Dermis microvascular lymphatic vessel endothelial cell (primary cell): ENCODE measurements at places on chromosomes 7 and 10. TPM values are rescaled to one million over a fixed set of nuclear protein-coding genes. Genes with fewer than 3 reads are reported as not detected.

EIF4H gene
- total RNA-seq: 390 and 404 TPM in 2 replicates

- DNase-seq: no peak
These were observed 436.8 kb upstream of the C7orf33 start for GRCh38 chr7:148153616-148154284.

OR9A2 gene
- total RNA-seq: not detected in 2 replicates

DNA sequence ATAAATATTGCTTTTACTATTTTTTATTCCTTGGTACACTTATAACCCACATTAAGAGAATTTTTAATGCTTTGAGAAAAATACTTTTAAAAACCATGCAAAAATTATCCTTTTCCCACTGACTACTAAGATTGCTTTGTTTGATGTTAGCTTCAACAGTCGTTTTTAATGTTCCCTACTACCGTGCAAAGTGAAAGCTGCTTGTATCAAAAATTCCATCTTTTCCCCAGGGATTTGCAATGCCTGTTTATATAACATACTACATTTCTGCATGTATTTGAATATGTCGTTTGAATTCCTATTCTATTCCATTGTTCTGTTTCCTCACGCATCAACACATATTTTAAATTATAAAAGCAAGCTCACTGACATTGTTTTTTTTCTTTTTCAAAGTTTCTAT lies 54.4 kb downstream of the TFPI2 start:
- DNase-seq: no peak

- no peak for DNase-seq
These were observed 220.0 kb upstream of the KCND2 start for GRCh38 chr7:120052884-120053382.

PRSS1 gene
- total RNA-seq: not detected in 2 replicates

IFIT2 gene
- 6.5 and 27.3 TPM in 2 replicates for total RNA-seq

SLC4A2 gene
- total RNA-seq: 41.3 and 68.3 TPM in 2 replicates

DNA sequence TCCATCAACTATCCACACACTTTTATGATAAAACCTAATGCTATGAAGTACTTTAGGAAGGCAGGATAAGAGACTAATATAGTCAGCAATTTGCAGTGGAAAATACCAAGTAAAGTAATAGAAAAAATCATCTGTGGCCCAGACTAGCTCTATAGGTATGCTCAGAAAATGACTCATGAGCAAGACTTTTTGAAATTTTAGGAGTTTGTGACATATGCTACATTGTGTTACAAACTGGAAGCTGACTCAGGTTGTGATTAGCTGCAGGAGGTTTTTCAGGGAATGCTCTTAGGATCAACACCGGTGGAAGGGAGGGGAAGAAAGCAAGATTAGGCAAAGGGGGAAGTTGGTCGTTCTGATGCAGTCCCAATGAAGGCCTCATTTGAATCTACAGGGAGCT lies 56.1 kb downstream of the FEZF1 start:
- DNase-seq: no peak

DNA sequence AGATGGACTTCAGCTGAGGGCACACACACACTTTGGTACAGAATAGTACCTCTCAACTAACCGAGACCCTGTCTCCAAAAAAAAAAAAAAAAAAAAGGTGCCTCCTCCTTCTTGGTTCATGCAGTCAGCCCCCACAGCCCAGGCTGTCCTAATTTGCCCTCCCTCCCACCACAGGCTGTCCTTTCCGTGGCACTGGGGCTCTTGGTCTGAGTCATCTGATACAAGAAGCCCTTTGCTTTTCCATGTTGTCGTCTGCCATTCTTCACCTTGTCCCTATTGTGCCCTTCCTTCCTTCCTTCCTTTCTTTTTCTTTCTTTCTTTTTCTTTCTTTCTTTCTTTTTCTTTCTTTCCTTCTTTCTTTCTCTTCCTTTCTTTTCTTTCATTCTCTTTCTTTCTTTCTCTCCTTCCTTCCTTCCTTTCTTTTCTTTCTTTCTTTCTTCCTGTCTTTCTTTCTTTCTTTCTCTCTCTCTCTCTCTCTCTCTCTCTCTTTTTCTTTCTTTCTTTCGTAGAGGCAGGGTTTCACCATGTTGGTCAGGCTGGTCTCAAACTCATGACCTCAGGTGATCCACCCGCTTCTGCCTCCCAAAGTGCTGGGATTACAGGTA lies 96.0 kb upstream of the IKZF1 start:
- no peak for DNase-seq

KAZALD1 gene
- total RNA-seq: 0.38 and 0.39 TPM in 2 replicates

SSMEM1 gene
- total RNA-seq: not detected in 2 replicates

DNA sequence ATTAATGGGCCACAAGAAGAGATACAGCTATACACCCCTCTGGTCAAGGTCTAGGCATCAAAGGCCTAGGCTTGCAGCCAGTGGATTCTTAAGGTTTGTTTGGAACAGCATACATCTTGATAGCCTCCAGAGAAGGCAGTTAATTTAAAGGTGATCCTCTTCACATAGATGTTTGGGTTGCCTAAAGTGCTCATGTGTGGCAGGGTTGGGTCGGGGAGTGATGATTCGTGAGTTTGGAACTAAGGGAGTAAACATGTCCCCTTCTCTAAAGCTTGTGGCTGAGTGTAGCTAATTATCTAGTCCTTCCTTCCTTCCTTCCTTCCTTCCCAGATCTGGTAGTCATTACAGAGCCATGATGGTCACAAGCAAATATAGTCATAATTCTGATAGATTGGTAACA lies 12.4 kb downstream of the PCLO start:
- no peak for DNase-seq

FHIP2A gene
- total RNA-seq: 23.5 and 31.5 TPM in 2 replicates

DNA sequence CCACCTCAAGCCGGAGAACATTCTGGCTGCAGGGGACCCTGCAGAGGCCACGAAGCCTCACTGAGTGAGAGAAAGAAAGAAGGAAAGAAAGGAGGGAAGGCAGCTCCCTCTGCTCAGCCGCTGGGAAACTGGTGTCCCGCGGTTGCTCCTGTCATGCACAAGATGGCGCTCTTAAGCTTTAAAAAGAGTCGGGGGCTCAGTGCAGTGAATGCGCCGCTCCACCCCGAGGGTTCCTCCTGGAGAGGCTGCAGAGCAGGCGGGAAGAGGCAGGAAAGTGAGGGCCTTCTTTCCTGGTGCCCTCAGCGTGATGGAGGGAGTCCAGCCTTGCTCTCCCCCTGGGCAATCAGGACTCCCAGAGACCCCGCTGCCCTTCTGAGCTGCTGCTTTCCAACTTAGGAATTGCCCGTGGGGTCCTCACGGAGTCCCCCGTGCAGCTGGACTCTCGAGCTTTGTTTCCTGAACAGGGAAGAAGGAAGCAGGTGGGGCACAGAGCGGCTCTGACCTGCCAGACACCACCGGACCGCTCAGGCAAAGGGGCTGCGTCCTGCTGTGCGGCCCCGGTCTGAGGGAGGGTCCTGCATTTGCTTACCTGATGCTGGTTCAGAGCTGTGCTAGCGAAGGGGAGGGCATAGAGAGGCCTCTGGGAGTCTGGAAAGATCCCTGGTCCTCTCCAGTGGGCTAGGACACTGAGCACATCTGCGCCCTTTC lies 141.9 kb upstream of the MKI67 start:
- peak; percentile 61 for DNase-seq

- no peak for DNase-seq
These were observed 34.9 kb upstream of the TLL2 start for GRCh38 chr10:96548589-96548988.

GRCh38 chr7:21044913-21045568 lies 258.4 kb upstream of the SP8 start:
- no peak for DNase-seq

GRCh38 chr7:74306730-74307469 lies 17.7 kb downstream of the CLIP2 start:
- peak; percentile 84 for DNase-seq

JAKMIP3 gene
- under 0.01 and 0.13 TPM in 2 replicates for total RNA-seq

GRCh38 chr7:31958226-31958625 lies 112.0 kb downstream of the PDE1C start:
- no peak for DNase-seq

- DNase-seq: no peak
These were observed 572.6 kb downstream of the DNAJB6 start for GRCh38 chr7:157909370-157909769.

- DNase-seq: no peak
These were observed 6.5 kb upstream of the RNF32 start for GRCh38 chr7:156634117-156634516.

- no peak for DNase-seq
These were observed 85.8 kb upstream of the GPR22 start for GRCh38 chr7:107384025-107384424.

ZYX gene
- total RNA-seq: 11.8 and 33.3 TPM in 2 replicates

DNA sequence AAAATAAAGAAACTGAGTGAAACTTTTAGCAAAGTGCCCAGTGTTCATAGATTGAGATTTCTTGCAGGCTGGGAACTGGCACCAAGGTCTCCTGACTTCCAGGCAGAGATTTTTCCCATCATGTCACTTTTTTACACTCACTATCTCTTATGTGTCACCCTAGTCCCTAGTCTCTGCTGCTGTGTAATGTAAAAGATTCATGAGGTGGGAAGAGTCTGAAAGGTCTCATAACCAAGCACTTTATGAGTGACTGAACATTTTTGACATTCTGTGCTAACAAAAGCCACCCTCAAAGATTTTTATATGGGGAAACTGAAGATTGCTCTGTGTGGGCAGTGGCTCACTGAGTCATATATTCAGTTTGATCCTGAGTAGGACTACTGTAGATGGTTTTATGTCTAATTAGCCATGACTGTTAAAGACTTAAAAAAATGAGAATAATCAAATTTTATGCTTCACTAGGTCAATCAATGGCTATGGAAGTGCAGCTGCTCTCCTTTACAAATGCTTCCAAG lies 900.3 kb upstream of the SORCS1 start:
- DNase-seq: no peak

NRP1 gene
- 26.2 and 65.0 TPM in 2 replicates for total RNA-seq

DNA sequence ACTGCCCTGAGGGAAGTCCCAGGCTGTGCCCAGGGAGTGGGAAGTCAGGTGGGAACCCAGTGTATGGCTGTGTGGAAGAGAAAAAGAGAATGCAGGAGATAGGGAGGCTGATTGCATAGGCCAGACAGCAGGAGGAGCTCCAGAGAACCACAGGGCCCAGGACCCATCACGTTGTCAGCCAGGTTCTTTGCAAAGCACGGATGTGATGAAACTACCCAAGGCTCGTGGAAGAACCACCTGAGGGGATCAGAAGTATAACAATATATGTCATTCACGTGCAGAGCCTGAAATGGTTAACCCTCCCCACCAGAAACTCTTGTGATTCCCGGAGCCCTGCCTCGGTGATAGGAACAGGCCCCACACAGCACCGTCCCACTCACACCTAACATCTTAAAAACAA lies 83.6 kb downstream of the LARP4B start:
- no peak for DNase-seq

VSTM2A gene
- total RNA-seq: not detected in 2 replicates

KCND2 gene
- total RNA-seq: 0.13 and 0.38 TPM in 2 replicates

DNA sequence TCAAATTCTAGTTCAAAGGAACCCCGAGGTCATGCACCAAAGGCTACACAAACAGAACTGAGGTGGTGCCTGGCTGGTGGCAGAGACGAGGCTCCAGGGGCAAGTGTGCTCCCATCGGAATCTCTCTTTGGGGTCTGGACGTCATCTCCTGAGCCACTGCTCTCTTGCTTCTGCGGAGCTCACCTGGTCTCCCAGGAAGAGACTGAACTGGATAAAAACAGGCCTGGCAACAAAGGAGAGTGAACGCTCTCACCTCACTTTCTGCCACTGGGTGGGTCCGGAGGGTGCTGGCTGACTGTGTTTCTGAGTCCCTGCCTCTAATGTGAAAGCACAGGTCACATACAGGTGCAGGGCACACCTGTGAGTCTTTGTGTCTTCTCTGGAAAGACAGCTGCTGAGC lies 22.4 kb downstream of the VIPR2 start:
- DNase-seq: no peak

DNA sequence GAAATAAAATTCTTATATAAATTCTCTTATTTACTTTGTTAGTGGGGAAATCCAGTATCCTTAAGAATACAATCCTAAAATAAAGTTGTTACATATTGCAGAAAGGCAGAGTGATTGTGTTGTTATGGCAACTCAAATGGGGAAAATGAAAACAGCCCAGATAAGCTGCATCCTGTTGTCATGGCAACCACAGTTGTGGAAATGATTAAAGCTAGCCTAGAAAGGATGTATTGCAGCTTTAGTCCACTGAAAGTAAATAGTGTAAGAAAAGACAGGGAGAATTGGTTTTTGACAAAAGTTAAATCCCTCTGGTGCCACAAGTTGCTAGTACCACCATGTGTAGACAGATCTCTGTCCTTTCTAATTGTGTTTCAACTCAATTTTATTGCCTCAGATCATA lies 43.2 kb downstream of the BTRC start:
- peak; percentile 83 for DNase-seq

- DNase-seq: peak; percentile 88
These were observed 8.1 kb downstream of the PRPS1L1 start for GRCh38 chr7:18019555-18019954.

RBP3 gene
- not detected in 2 replicates for total RNA-seq

AMPH gene
- 0.13 TPM in 1 of 2 replicates, not detected in the other for total RNA-seq

ASIC3 gene
- under 0.01 and 0.13 TPM in 2 replicates for total RNA-seq

DNA sequence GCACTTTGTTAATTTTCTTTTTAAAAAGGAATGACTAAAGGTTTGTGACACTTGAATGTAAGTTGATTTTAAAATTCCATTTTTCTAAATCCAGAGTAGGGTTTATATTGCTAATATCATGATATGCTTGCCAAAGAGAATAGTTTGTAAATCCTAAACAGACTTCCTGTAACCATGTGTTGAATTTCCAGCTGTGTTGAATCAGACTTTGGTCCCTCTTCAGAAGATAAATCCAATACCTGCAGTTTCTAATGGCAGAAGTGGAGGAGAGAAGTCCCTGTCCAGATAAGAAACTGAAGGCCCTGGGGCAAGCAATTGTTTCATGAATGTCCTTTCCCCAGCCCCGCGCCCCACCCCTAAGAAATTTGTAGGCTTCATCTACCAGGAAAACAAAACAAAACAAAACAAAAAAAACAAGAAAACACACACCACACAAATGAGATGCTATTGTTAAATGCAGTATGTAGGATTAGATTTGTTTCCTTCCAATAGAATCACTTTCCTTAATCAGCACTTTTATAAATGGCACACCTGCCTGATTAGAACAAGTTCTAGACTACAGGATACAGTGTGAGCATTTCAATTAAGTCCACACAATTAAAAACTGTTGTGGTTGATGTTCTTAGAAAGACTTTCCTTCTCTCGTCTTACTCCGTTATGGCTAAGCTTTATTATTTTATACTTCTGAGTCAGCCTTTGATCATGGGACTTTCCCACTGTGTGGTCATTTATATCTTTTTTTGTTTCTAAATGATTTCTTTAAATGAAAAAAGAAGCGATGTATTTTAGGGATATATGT lies 122.8 kb downstream of the KAT6B start:
- DNase-seq: no peak

RBP4 gene
- total RNA-seq: not detected in 2 replicates

OR2A5 gene
- total RNA-seq: not detected in 2 replicates

DNA sequence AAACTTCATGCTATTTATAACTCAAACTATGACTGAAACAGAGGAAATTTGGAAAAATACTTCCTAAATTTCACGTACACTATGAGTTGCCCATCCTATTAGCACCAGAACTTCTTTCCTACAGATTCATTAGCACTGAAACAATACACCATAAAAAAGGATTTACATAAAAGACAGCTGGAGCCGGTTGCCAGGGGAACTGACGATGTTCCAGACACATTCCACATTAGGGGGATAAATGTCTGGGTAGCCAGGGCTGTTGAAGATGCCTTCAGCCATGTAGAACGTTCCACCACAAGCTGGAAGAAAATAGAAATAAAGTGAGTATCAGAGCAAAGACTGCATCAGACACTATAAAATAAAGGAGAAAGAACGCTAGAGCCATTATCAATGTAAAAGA lies 129.8 kb upstream of the RSU1 start:
- no peak for DNase-seq
